ENCODE measurements at places on chromosomes 5 and 9.

- no peak for DNase-seq
These were observed 17.1 kb downstream of the STC2 start for GRCh38 chr5:173310861-173311785.

DNA sequence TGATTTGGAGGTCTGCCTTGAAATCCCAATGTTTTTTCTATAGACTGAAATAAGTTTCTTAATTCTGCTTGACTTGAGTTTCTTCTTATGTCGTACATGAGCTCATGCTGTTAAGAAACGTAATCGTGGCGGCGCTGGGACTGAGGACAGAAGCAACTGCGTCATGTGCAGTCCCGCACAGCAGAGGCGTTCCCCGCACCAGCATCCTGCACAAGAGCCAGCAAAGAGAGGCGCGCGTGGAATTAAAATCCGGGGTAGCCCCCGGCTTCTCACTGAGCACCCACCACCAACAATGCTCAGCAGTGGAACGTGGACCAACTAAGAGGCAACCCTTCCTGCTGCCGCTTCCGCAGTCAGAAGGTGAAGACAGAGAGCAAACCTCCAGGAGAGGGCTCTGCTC is 496.2 kb upstream of the ADAMTS16 start:
- DNase-seq = no peak

GRCh38 chr5:21895766-21896350 is 957.3 kb downstream of the CDH12 start:
- no peak for DNase-seq

GRCh38 chr9:9552665-9553064 is 1060.1 kb downstream of the PTPRD start:
- DNase-seq = no peak

DNA sequence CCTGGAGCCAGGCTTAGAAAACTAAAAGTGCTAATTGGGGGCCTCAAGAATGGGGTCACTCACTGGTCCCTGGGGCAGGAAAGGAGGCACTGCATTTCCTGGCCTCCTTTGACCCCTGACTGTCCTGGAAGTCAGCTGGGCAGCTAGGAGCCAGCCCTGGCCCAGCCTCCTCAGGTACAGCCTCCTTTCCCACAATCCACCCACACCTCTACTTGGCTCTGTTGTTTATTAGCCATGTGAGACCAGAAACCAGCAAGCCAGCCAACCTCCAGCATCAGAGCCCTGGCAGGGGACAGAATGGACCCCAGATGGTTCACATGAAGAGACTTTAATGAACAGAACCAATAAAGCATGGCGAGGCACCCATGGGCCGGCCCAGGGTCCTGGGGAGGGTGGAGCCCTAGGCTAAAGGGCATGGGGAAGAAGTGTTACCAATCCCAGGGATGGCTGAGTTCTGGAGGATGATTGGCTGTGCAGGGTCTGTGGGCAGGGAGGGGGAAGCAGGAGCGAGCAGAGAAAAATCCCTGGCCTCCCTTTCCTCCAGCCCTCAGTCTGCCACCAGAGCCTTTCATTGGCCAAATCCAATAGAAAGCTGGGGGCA is 55.3 kb upstream of the ANGPTL2 start:
- DNase-seq = no peak

DNA sequence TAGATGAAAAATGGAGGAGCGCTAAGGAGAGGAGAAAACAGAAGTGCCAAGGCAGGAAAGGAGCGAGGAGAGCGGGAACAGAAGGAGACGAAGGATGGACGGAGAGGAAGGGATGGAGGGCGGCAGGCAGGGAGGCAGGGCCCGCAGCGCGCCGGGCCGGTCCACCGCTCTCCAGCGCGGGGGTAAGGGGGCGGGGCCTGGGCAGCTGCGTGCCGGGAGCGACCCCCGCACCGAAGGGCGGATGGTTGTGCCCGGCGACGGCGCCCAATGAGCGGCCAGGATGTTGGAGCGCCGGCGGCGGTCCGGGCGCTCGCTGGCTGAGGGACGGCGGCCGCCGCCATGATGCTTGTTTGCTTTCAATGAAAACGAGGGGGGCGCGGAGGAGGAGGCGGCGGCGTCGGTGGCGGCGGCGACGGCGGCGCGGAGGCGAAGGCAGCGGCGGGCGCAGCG is at the start of gene CNOT6:
CNOT6 (plus strand) TSS at position 320 of the 450 bp plus-strand sequence. CDS start 34,898 bp downstream, outside the sequence.
- peak; percentile 31 for DNase-seq

DNA sequence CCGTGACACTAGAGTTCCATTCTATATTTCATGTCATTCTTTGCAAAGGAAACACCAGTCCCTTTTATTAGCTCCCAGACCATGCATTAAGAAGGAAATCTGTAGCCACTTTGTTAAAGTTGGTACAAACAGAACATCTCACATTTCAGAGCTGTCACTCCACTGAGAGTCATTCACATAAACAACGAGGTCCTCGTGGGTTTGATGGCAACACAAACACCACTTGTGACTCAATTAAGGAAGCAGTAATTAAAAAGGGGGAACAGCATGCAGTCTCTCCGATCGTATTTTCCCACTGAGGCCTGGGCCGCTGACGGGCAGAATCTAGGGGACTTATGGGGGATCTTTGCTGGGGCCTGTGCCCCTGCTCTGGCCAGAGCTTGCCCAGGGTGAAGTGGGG is 94.2 kb upstream of the ZNF618 start:
- no peak for DNase-seq

DNA sequence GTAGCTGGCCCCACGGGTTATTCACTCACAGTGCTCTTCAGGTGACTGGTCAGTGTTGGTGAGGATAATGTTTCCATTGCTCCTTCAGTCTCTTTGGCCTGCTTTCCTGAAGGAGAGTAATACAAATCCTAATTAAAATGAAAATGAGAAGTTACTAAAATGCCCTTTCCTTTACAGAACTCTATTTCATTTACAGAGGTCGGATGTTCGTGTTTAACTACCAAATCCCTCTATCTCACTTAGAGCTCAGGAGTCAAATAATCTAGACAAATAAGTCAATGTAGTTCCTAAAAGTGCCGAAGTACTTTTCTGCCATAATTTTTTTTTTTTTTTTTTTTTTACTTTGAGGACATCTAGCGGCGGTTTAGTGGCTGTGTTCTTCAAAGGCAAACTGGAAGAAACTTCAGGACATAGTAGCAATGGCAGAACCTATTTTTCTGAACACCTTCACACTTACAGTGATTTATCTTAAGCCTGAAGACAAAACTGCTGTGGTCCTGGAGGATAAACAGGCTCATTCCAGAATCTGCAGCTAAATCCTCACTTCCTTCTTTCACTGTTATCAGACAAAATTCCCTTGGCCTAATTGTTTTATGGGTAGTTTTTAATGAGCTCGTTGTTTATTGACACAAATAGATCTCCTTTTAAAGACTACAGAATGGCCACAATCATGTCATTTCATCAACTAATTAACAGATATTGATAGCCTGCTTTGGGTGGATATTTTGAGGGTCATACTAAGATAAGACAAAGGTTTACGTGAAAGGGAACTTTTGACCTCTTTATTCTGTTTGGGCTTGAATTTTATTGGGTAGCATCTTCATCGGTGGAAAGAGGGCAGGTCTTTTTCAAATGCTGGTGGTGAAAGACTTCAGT is 207.6 kb upstream of the DMRTA1 start:
- DNase-seq = no peak

GRCh38 chr5:83800201-83800600 is 79.5 kb upstream of the HAPLN1 start:
- DNase-seq = no peak

DNA sequence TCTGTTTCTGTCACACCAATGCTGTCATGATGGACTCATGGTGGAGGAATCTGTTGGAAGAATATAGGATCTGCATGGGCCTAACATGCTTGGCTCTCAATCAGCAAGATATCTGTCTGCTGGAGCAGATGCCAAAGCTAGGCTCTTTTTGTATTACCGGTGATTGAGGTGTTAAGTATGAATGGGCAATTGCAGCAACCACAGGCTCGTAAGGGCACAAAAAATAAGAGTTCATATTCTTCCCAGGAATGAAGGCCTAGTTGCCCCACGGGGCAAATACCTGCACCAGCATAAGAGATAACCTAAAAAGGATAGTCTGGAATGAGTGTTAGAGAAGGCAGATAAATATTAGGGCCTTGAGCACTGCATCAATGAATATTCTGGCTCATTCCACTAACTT is 679.5 kb upstream of the COX7C start:
- DNase-seq = no peak

DNA sequence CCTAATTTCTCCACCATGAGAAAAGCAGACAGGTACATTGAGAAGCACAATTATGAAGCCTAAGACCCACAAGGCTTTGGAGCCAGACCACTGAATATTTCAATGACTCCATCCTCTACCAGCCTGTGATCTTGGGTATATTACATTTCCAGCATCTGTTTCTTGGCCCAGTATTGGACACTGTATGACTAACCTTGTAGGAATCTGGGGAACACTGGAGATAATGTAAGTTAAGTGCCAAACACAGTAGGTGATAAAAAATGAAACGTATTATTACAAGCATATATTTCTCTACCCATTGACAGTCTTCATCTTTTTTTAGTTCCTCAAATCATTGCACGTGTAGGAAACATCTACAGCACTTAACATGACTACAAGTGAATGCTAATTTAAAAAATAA is 28.6 kb upstream of the FEM1C start:
- no peak for DNase-seq

- DNase-seq = no peak
These were observed 284.0 kb upstream of the VLDLR start for GRCh38 chr9:2337627-2338026.

- no peak for DNase-seq
These were observed 516.5 kb downstream of the KIF4B start for GRCh38 chr5:155530046-155530445.

DNA sequence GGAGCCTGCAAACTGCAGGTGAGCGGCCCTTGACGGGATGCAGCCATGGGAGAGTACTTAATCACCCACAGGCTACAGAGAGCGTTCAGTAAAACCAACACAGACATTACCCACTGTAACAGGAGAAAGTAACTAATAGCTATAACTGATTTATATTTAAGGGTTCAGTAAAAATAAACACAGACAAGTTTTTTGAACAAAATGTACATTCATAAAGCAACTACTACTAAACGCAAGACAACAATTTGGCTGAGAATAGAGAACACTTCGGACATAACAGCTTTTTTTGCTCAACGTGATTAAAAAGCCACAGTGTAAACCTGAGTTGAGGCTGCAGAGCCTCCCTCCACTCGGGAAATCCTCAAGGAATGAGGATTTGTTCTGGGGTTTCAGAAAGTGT is 61.7 kb downstream of the LIFR start:
- peak; percentile 11 for DNase-seq

GRCh38 chr5:31021181-31021624 is 172.3 kb upstream of the CDH6 start:
- DNase-seq = no peak

DNA sequence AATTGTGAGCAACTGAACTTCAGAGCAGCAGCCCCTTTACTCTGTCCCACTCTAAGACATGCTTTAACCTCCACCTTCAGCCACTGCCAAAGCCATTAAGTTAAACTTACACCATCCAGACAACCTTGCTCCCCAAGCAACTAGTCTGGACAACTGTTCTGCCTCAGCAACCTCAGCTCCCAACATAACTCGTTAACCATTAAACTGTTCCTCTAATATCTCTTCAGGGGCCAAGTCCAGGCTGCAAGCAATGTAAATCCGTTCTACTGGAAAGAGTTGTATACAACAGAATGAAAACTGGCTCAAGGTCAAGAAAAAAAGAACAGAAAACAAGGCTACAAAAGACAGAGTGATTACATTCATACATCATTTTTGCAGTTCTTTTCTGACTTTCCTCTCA is 131.7 kb upstream of the TARS1 start:
- no peak for DNase-seq

DNA sequence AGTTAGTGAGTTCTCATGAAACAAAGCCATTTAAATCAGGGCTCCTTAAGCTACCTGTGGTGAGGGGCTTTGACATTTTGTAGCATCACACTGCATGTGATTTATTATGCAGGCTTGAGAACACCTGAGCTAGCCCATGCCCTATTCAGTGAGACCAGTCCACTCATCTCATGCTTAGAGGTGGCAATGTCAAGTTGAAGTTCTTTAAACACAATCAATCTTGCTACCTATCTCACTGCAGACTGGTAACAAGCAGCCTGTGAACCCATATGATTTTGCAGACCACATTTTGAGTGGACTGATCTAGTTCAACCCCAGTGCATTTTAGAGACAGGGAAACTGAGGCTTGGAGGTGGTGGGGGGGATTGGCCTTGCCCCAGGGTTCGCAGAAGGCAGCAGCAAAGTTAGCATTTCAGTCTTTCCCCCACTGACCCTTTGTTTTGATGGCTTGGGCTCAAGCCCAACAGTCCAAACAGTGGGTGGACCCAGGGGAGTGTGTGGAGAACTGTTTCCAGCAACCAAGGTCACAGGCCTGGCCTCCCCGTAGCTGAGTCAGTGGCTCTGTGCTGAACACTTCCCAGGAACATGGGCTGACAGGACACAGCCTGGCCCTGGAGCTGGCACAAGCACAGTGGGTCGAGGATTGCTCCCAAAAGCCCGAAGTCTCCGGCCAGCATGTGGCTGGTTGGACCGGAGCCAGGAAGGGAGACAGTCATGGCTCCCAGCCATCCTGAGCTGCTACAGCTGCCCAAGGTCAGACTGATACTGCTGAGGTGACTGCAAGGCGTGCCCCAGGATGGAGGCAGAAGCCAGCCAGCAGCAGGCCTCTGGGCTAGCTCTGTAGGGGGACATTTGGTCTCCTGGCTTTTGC is 95.3 kb downstream of the RGS3 start:
- no peak for DNase-seq

DNA sequence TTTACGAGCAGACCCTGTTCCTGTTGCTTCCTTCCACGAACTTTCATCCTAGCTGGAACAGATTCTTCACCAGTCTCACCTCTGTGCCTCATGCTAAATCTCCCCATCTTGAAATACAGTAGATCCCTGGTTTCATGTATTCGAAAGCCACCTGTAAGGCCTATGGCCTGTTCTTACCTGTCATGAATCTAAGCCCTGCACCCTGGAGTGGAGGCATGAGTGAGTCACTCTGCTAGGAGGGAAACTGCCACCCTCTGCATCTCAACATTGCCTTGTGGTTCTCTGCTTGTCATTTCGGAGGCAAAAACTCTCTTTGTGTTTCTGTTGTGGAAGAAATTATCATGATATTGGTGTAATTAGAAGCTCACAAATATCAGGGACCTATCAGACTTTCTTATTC is 320.0 kb downstream of the ENC1 start:
- no peak for DNase-seq

GRCh38 chr9:111928359-111928720 is 31.7 kb downstream of the UGCG start:
- DNase-seq = no peak

- no peak for DNase-seq
These were observed 54.7 kb downstream of the MACROH2A1 start for GRCh38 chr5:135344349-135344748.

DNA sequence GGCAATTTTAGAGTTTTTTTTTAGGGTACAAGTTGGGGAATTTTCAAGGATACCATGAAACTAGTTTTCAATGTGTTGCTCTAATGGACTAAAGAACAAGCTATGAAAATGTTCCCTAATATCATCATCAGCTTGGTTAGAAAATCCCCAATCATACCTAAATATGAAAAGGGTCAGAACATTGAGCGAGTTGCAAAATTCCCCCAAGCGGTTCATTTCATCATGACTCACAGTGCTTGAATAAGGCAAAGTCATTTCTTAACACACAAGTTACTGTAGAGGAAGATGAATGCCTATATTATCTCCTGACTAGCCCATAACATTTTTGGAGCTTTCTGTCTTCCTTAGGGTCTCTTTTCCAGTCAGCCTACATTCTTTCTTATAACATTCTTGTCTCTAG is 62.7 kb downstream of the ST8SIA4 start:
- DNase-seq = no peak

Measured in NCI-H187 treated with DMSO at 0.1 percent for 48 hours (cell line).